ENCODE measurements at places on chromosomes 5 and 9.

DNA sequence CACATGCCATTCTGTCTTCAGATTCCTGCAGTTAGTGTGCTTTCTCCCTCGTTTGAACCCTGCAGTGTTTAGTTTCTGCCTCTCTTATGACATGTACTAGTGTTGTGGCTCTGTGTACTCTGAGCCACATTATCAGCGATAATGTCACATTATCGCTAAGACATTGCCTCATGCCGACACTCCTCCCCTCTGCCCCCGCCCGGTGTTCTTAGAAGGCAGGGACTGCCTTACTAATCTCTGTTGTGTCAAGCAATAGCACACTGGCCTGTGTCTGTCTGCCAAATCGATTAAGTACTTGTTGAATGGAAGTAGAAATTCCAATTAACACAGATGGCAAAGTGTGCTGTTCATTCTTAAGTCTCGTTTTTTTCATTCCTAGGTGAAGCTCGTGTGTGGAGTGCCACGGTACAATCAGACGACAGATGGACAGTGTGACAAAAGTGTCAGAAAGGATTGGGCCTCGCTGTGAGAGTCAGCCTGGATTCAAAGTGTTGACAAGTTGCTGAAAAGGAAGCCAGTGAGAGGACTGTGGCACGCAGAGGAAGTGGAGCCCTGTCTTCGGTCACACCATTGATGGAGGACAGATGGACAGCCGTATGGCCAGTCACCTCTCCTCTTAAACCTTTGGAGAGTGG is 10.5 kb downstream of the PIK3R1 start:
- DNase-seq, result no peak

GRCh38 chr5:19770396-19770795 is 217.6 kb downstream of the CDH18 start:
- no peak for DNase-seq

GRCh38 chr5:97494465-97494864 is 311.4 kb upstream of the RIOK2 start:
- no peak for DNase-seq

- no peak for DNase-seq
These were observed 28.0 kb upstream of the HTR4 start for GRCh38 chr5:148682058-148683026.

- no peak for DNase-seq
These were observed 1.4 kb downstream of the TJP2 start for GRCh38 chr9:69175486-69175885.

DNA sequence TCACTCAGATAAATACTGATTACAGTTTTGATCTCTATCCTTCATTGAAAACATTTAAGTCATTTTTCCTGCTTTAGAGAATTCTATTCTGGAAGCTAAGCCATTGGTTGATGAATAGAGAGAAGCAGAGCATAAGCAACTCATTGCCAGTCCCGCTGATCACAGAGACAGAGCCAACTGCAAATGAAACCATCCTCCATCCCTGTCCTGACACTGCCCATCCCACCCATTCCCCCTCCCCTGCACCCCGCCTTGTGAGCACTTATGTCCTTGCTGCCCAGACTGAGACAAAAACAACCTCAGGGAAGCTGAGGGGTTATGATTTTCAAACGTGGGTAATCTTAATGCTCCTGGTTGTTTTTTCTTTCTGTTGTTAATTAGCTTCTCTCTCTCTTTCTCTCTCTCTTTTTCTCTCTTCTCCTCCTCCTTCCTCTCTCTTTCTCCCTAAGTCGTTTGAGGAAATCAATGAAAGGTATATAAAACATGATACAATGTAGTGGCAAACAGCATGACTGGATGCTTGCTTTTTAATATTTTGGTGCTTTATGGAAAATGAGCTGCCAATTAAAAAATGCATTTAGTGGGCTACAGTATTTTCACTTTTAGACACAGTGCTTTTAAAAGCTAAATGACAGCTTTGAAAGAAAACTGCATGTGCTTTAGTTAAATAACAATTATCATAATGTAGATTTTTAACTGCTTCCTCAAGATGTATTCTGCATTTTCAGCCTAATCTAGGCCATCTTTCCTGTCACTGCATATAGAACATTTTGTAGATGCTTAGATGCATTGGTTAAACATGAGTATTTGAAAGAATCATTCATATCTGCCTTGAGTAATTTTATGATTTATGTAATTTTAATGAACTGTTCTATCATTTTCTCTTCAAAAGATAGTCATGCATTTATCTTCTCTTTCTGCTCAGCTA is 57.3 kb downstream of the CMYA5 start:
- no peak for DNase-seq

- no peak for DNase-seq
These were observed 181.6 kb downstream of the TRIM36 start for GRCh38 chr5:114988096-114988495.

DNA sequence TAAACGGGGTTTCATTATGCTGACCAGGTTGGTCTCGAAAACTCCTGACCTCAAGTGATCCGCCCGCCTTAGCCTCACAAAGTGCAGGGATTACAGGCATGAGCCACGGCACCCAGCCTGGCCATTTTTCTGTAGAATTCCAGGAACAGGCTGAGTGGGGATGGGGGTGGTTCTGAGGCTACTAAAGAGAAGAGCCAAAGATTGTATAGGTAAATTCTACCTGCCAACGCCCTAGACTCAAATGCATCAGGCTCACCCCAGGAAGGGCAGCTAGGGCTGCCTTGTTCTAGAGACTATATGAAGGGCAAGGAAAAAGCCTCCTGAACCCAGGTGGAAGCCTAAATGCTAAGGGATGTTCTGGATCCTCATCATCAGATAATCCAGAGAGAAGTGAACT is 1.6 kb upstream of the C5orf52 start:
- no peak for DNase-seq

DNA sequence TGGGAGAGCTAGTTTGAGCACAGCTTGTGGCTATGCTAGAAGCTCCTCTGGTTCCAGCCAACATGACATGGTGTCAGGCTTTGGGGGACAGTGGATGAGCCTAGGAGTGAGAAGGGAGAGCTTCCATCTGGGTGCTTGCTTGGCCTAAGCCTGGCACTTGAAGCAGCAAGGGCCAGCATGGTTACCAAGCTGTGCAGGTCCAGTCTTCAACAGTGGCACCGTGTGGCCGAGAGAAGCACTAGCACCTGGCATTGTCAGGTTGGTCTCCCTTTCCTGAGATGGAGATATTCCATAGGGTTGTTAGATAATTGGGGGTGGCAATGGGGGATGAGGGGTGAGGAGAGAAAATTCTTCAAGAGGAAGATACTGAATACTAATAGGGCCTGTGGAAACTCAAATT is 261.9 kb downstream of the PBX3 start:
- no peak for DNase-seq

- no peak for DNase-seq
These were observed 182.6 kb downstream of the FBXL7 start for GRCh38 chr5:15682566-15682965.

GRCh38 chr5:11909471-11909870 is 5.2 kb upstream of the CTNND2 start:
- no peak for DNase-seq

- DNase-seq, result no peak
These were observed 77.0 kb downstream of the FGF18 start for GRCh38 chr5:171496456-171496855.

DNA sequence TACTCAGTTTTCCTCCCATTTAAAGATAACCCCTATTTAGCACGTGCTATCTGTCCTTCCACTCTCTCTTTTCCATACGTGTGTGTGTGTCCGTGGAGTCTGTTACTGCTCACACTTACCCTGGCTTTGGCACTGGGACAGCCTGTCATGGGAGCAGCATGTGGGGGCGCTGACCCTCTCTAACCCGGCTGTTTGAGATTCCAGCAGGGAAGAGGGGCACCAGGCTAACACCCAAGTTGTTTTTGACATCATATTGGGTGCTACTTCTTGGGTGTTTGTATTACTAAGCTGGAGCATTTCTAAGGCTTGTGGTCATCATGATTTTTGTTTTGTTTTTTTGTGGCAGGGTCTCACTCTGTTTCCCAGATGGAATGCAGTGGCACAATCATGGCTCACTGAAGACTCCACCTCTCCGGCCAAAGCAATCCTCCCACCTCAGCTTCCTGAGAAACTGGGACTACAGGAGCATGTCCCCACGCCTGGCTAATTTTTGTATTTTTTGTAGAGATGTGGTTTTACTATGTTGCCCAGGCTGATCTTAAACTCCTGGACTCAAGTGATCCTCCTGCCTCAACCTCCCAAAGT is 56.9 kb upstream of the SIMC1 start:
- DNase-seq, result no peak

DNA sequence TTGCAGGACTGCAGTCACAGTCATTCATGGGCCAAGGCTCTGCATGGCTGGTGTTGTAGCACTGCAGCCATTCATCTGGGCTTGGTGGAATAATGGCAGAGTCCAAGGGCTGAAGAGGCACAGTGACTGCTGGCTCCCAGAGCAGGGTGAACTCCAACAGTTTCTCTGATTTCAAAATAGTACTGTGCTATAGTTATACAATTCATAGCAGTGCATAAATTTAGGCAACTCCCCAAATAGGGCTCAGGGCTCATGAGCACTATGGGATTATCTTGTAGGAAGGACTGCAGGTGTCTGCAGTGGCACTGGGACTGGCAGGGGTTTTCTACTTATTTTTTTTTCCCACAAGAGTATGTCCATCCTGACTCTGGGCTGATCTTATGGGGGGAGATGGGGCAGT is 642.5 kb upstream of the SGCD start:
- DNase-seq, result no peak

DNA sequence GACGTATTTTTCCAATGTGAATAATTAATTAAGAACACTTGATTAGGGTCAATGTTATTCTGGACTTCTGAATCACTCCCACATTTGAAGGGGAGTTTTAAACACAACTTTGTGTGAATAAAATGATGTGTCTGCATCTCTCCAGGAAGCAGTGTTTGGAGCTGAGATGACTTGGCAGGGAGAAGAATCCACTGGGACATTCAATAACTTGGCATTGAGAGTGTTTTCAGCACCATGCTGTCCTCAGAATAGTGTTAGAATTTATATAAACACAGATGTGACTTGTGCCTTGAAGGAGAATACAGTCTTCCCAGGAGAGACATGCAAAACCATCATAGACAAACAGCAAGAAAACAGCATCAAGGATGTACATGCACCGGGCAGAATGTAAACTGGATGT is 32.7 kb upstream of the KCNMB1 start:
- no peak for DNase-seq

DNA sequence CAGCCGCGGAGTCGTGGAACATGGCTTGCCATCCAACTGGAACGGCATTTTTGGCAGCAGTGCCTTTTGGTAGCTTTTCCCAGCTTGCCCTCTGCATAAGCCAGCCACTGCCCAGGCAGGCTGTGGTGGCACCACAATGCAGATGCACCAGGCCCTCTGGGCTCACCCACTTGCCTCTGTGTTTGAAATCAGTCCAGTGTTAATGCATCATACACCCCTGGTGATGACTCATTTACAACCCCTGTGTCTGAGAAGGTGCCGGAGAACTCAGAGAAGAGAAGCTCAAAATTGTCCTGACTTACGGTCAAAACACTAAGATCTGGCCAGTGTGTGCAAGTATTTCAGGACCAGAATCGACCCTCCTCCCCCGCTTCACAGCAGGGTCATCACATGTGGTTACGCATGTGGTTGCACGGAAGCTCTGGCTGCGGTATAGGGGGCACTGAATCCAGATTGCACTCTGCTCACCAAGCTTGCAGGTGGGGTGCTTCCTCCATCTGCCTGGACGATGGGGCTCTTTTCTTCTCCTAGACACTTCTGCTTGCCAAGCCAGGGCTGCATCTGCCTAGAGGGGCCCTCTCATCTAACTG is 66.5 kb upstream of the SMIM15 start:
- DNase-seq, result no peak

DNA sequence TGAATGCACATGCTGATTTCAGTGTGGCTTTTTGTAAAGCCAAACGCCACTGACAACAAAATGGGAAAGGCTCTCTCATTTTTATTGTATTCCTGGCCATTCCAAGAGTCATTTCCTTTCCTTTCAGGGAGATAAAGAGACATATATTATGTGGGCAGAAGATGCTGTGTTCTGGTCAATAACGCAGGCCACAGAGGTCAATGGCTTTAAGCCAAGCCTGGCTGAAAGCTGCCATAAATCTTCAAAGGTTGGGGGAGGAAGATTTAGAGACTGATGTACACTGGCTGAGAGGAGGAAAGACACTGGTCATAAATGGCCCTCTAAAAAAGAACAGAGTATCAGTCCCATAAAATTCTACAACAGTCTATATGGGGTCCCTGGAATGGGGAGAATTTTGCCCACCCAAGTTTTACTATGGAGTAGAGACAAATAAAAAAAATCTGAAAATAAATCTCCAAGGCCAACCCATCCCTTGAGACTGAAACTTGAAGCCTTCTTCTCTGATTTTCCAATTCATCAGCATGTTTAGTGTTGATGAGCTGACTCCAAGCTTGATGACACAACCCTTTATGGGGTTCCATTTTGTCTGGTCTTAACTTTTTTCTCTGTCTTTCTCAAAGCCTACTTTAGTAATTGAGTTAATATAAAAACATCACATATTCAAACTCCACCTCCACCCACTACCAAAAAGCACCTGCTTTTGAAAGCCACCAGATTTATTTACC is 152.1 kb upstream of the SLC24A2 start:
- no peak for DNase-seq

- peak; percentile 73 for DNase-seq
These were observed 65.4 kb upstream of the ARAP3 start for GRCh38 chr5:141747152-141748141.

GRCh38 chr5:78611126-78611605 is 37.4 kb downstream of the LHFPL2 start:
- DNase-seq, result no peak

DNA sequence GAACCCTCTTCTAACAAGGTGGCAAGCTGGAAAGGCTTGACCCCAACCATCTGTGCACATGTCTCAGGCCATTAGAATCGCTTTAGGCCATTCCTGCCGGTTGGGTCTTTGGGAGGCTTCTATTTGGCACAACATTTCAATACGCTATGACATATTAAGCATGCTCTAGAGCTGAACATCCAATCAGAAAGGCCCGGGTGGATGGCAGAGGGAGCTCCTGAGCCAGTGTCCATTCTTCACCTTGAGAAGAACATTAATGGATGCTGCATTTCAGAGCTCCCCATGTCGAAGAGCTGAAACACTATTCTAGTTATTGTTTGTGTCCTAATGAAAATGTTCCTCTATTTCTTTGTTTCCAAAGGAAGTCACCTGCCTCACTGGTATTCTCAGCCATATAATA is 12.8 kb downstream of the SPATA9 start:
- DNase-seq, result no peak

DNA sequence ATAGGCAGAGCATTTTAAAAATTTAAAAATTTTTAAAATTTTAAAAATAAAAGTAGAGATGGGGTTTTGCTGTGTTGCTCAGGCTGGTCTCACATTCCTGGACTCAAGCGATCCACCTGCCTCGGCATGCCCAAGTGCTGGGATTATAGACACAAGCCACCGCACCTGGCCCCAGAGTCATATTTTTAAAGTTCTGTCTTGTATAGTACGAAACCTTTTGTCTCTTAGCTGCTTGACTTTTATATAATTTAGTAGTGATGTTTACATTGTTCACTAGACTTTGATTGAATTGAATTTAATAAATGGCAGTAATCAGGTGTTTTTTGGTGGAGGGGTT is 31.0 kb downstream of the LRRTM2 start:
- DNase-seq, result no peak

GRCh38 chr9:20624201-20625002 is 2.1 kb upstream of the MLLT3 start:
- peak; percentile 64 for DNase-seq
